ENCODE measurements at places on chromosomes 7 and 10.

DNA sequence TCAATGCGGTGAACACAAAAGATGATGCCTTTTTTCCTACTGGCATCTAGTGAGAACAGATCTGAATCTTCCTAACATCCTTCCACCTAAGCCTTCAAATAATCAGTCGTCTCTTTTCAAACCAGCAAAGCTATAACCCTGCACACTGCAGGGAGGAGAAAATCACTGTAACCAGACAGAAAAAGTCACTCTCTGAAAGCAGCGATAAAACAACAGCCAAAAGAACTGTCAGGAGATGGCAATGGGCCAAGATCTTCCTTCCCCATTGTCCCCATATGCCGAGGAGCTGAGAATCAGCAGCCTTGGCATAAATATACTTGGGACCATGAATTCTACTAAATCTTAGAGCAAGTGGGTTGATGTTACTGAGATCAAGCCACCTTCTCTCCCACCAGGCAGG, 13.1 kb downstream of the FZD9 start:
- no peak for DNase-seq

- no peak for DNase-seq
These were observed 120.2 kb downstream of the INPP5A start for GRCh38 chr10:132657748-132658147.

DNA sequence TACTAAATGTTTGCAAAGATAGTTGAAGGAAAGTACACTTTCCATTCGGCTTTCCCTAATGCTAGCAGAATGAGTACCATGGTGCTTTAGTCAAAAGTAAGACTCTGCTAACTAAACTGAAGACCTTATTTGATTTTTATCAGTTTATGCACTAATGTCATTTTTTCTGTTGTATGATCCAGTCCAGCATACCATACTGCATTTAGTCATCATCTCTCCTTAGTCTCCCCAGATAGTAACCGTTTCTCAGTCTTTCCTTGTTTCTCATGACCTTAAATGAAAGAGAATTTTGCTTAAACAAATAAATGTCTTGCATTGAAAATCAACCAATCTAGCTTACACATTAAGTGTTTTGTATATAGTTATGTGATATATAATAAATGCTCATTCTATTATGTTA, 529.5 kb upstream of the SEMA3D start:
- DNase-seq, result no peak

DNA sequence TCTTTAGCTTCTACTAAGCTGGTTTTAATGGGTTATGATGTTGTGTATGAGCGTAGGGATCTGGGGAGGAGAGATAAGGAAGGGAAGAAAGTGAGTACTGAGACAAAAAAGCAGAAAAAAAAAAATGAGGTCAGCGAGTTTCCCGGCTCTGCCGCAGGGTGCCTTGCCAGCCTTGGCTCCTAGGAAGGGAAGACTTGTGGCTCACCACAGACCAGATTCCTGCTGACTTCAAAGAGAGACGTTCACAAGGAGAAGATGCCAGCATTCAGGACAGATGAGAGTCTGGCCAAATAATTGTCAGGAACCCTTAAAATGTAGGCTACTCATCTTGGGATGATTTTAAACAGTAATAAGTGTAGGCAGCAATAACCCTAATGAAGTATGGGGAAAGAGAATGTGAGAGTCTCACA, 11.4 kb upstream of the FAS start:
- no peak for DNase-seq

- no peak for DNase-seq
These were observed 55.6 kb upstream of the ARID5B start for GRCh38 chr10:61845950-61846268.

DNA sequence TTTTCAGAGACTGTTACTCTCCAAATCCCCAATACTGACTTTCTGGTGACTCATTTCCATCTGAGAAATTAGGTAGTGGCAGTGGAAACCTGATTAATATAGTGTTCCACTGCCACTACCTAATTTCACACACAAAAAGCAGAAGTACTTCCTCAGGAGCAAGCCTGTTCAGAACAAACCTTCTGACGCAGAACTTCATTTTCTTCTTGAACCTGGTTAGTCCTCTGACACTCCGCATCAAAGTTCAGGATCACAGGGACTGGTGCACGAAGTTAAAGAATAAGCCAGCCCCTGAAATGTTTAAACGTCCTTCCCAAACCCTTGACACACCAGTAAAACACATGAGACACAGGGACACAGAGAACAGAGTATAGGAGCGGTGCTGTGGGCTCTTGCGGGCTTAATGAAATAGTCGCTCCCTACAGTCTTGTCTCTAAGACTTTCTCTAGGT, 4.4 kb downstream of the WDR91 start:
- no peak for DNase-seq

DNA sequence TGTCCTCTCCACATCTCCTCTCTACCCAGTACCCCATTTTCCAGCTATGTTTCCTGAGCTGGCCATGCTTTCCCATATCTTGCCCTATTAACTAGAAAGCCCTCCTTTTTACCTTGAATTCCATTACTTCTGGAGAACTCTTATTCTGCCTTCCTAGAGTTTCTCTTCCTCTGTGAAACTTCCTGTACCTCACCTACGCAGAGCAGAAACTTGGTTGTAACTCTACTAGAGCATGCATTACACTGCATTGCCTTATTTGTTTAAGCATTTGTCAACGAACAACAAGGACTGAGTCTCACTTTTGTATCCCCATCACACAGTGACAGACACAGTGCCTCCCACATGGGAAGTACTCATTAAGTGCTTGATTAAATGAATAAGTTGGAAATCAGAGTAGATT, 36.4 kb downstream of the VCL start:
- DNase-seq, result no peak

GRCh38 chr7:94042381-94042780, 38.2 kb upstream of the BET1 start:
- no peak for DNase-seq

DNA sequence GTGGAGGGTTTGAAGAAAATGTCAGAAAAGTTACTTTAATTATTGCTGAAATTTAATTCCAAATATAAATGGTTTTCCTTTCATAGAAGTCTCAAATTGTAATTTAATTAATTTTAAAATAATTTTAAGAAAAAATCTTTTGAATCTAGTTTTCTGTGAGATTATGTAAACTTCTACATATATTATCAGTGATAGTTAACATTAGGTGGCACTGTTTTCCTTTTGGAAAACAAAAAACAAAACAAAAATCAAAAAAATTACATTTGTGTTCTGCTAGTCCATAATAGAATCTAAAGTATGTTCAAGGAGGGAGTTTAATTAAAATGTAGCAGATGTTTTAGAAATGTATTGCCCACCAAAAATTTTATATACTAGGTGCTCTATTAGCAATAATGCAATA, 1456.7 kb downstream of the REEP3 start:
- no peak for DNase-seq
